ENCODE measurements at places on chromosomes 2 and 18.
A peak's percentile ranks its signal among the peaks of the same experiment; 100 is the strongest.

- peak; percentile 78 for DNase-seq
Measured at GRCh38 chr18:32349728-32350395, 120.8 kb downstream of the GAREM1 start.

GRCh38 chr2:172597176-172597842, 41.4 kb downstream of the PDK1 start:
- DNase-seq, result no peak

DNA sequence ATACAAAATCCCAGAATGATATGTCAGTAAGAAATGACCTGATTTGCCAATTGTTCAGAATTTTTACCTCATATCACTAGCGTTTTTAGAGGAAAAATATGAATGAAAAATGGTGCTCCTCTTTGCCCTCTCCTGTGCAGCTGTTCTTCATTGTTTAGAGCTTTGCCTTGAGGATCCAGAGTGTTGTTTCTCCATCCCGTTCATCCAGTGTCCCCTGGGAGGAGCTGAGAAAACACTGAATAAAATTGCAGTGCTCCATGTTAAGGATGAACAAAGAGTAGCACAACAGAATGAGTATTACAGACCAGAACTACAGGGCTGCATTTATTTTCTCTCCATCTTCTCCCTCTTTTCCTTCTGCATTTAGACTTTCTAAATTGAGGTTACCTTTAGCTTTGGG, 133.1 kb downstream of the ADCYAP1 start:
- no peak for DNase-seq

DNA sequence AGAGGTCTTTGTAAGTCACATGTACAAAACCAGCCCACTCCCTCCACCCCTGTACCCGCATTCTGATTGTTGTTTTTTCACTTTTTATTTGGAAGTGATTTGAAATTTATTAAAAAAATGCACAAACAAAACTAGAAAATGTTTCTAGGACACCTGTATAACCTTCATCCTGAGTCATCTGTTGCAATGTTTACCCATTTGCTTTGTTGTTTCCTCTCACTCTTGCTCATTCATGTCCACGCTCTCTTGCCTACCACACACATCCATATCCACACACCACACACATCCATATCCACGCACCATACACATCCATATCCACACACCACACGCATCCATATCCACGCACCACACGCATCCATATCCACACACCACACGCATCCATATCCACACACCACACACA, 18.8 kb downstream of the ZNF407 start:
- DNase-seq, result no peak

GRCh38 chr2:37011130-37011529, 44.8 kb upstream of the STRN start:
- DNase-seq, result no peak

DNA sequence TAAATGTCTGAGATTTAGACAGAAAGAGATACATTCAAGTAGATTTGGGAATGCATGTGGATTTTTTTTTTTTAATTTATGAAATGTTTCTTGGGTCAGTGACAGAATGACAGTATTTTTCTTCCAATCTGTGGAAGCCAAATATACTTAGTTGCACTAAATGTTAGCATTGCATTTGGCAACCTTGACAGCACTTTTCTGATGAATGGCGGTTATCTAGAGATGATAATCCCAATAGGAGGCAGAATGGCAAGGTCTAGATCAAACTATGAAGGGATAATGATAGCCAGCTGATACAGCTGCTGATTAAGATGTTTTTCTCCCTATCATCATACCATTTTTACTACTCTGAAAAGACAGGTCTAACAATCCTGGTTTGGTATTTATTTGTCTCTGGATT, 174.5 kb upstream of the STON1 start:
- DNase-seq, result no peak

GRCh38 chr2:113024764-113025163, 19.5 kb downstream of the IL36A start:
- DNase-seq, result no peak

- no peak for DNase-seq
Measured at GRCh38 chr18:10284540-10285282, 169.7 kb upstream of the APCDD1 start.

- DNase-seq, result no peak
Measured at GRCh38 chr2:122368576-122369243, 613.3 kb downstream of the TSN start.

DNA sequence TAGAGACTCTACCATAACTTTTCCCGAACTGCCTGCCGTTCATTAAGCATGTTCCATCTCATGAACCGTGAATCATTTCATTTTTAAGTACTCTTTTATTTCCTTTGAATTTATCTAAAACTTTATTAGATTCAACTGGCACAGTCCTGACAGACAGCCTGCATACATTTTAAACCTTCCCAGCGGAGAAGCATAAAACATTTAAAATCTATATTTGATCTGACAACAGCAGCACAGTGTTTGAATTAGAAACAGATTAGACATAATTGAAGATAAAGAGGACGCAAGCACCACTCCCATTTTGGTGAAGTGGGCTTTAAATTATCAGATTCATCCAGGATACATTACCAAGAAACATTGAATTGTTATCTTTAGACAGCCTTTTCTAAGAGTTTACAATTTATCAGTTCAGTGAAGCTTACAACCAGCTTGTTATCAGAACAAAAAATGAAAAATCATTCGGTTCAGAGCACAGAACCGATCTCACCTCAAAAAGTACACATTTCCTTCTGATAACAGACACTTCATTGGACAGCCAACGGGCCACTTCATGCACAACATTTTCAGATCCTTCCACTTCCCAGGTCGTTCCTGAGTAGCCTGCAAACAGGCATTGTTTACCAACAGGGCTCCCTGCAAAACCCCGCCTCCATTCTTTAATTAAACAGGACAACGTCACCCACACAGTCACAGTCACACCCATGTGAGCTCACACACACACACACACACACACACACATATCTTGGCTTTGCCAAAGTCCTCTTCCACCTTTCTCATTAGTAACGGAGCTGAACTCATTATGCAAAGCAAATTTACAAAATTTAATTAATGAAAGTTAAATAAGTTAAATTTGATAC, 171.2 kb downstream of the SP3 start:
- DNase-seq, result no peak

- DNase-seq, result no peak
Measured at GRCh38 chr2:107001062-107001461, 115.1 kb upstream of the ST6GAL2 start.

GRCh38 chr2:105334211-105334610, 3.1 kb upstream of the C2orf49 start:
- no peak for DNase-seq

DNA sequence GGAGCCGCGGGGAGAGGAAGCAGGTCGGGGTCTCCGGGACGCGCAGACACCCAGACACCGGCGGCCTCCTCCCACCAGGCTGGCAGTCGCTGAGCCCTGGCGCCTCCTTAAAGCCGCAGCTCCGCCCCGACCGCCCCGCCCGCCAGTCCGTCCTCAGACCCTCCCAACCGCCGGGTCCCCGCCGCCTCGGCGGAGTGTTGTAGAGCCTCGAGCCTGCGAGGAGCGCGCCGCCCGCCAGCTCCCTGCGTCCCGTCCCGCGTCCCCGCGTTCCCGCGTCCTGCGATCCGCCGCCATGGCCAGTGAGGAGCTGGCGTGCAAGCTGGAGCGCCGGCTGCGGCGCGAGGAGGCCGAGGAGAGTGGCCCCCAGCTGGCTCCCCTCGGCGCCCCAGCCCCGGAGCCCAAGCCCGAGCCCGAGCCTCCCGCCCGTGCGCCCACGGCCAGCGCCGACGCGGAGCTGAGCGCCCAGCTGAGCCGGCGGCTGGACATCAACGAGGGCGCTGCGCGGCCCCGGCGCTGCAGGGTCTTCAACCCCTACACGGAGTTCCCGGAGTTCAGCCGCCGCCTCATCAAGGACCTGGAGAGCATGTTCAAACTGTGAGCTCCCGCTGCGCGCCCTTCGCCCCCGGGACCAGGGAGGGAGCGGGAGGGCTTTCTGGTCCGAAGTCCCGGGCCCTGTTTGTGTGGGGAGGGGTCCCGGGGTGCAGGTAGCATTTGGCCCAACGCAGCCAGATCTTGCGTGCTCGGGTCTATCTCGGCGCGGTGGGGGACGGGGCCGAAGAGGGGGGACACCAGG, at the start of gene EFHD1:
EFHD1 (plus strand) TSS at position 192 of the 793 bp plus-strand sequence; CDS start at position 293, 101 bp downstream.
- DNase-seq, result peak; percentile 88

DNA sequence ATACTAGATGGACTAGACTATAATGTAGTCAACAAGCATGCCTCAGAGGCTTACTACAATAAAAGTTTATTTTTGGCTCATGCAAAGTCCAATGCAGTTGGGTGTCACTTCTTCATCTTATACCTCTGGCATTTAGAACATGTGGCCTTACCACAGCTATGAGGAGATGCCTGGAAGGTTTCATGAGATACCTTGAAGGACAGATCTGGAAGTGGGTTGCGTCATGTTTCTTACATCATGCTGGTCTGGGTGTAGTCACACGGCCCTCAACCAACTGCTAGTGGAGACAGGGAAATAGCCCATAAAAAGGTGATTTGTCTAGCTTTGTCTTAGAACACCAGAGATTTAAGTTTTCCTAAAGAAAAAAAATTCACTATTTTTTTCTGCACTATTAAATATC, 91.7 kb upstream of the MMADHC start:
- no peak for DNase-seq

- DNase-seq, result no peak
Measured at GRCh38 chr2:34787341-34787740, 1188.2 kb upstream of the FAM98A start.

DNA sequence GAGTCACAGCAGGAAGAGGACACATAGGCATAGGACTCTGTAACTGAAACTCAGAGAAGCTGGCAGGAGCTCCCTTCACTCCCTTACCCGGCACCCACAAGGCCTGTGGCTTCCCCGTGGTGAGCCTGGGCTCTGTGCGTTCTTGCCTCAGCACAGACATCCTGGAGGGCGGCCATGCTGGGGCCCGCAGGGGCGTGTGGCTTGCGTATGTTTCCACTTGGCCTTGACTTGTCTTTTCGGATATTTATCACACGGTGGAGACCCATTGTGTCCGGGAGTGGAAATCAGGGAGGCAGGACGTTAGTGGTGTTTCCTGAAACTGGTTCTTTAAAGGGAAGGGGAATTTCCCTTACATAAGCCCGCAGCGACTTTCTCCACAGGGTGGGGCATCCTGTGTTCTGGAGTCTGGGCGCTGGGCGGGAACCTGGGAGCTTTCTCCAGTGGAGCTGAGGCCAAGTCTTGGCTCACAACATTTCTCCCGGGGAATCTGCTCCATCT, 49.9 kb upstream of the EML6 start:
- peak; percentile 92 for DNase-seq

DNA sequence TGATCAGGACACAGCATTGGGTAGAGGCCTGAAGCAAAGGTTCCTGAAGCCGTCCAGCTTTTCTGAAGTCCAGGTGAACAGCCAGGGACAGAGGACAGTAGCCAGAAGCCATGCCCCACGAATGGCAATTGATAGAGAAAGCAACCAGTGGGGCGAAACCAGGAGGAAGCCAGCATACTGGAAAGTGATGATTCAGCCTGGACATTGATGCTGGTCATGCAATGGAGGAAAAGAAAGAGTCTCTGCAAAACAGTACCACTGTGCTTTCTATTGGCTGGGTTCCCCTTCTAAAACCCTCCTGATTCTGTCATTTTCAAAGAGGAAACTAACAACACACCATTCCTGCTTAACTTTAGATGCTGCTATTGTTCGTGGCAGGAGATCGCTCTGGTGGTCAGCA, 221.4 kb upstream of the EPAS1 start:
- no peak for DNase-seq

GRCh38 chr2:101692041-101692440, 5.5 kb upstream of the MAP4K4 start:
- DNase-seq, result no peak

DNA sequence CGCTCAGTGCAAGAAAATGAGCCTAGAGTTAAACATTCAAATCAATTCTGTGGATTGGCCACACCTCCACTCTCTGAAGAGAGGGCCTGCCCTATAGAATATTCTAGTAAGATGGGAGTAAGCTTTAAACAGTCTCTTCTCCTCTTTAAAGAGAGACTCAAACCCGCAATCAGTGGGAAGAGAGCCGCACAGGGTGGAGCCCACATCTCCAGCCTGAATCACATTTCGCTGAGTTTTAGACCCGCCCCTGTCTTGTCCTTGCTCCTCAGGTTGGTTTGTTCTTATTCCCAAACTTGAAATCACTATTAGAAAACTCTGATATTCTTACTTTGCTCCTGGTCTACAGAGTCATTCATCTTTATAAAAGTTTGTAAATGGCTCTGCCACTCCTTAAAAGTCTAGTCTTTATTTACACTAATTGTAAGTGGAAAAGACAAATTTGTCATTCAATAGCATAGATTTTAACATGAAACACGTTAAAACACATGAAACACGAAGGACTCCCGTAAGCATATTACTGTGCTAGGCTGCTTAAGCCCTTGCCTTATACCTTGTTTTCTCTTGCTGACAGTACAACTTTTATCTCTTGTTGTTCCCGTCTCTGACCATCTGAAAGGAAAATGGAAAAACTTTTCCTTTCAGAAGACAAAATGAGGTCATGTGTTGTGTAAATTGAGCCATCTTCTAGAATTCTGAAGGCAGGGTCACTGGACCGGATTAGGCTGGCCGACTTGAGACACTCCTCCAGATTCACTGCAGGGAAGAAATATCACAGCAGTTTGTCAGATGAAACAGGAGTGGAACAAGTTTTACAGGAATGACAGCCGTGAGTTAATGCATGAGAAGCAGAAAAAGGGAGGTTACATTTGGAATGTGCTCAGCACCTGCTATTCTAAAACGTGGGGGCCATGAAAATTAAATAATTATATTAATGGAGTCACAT, 5.6 kb downstream of the DSC1 start:
- DNase-seq, result no peak

GRCh38 chr2:3151153-3151918, 226.3 kb downstream of the EIPR1 start:
- no peak for DNase-seq

- DNase-seq, result no peak
Measured at GRCh38 chr2:64537991-64538390, 13.9 kb downstream of the AFTPH start.

DNA sequence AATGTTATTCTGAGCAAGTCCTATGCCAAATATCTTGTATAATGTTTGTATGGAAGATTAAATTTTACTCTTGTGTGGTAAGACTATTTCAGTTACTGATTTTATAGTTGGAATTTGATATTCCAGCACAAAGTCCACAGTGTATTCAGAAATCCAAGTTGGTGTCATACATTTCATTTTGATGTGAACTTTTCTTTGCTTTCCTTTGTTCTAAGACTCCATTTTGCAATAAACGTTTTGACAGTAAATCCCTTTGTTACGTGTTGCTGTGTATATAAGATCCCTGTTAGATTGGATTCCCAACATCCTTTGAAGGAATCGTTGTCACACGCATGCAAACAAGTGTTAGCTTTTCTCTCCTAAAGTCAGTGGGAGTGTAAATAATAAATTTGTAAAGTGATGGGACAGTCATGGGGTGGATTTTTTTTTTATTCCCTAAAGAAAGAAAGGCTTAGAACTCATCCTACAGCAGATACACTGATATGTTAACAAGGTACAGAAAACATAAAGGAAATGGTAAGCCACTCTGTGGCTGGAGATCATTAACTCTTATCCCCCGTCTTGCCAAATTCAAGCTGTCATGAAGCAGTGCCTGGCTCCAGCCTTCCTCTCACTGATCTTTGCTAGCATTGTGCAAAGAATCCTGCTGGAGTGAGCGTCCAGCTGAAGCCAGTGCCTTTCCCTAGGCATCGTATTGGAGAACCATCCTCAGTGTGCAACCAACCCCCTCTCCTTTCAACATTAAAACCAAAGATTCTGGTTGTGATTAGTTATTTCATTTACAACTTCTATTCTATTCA, 127.6 kb upstream of the CDCA7 start:
- DNase-seq, result no peak

GRCh38 chr2:227132986-227133385, 31.0 kb downstream of the COL4A4 start:
- no peak for DNase-seq

All from heart left ventricle (tissue), 16 donors.